ENCODE measurements at places on chromosomes 2 and 18.

- DNase-seq: no peak
Measured at GRCh38 chr2:50478362-50478761, 553.6 kb downstream of the NRXN1 start.

- no peak for DNase-seq
Measured at GRCh38 chr18:45448871-45449270, 166.4 kb upstream of the SLC14A2 start.

DNA sequence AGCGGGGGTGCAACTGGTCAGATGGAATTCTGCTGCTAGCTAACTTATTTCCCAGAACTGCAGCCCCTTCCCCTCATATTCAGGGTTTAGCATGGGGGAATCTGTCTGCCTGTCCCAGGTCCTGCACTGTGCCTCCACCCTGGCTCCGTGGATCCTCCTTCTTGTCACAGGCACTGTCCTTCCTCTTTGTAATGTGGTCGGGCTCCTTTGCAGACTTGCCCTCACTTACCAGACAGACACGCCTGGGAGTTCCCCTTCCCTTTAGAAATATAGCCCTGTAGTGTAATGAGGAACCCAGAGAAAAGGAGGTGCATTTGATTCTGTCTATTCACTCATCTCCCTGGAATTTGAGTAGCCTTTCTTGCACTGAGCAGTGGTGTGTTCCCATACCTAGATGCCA, 108.7 kb downstream of the TRIM43 start:
- no peak for DNase-seq

DNA sequence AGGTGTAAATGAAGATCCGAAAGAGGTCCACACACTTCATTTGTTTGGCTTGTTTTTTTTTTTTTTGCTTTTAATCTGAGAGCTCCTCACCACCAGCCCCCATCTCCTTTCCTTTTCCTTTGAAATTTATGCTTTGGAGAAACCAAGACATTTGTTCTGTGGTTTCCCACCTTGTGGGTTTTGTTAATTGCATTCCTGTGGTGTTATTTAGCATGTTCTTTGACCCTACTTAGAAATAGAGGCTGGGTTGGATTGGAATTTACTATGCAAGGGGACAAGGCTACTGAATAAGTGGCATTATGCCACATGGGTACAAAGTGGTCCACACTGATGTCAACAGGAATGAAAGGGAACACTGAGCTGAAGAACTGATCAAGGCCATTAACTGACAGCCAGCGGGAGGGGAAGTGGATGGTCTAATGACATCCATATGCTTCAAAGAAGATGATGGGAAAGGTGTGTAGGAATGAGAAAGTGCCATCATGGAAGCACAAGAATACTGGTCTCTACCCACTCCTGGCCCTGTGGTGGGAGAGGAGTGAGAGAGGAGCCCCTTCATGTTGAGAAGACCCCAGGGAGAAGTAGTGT, 8.9 kb downstream of the CCL20 start:
- no peak for DNase-seq

GRCh38 chr18:74734013-74734444, 136.4 kb downstream of the ZNF407 start:
- peak; percentile 5 for DNase-seq

- DNase-seq: no peak
Measured at GRCh38 chr2:36333350-36334012, 22.1 kb upstream of the CRIM1 start.

- DNase-seq: no peak
Measured at GRCh38 chr2:16325016-16325975, 340.3 kb downstream of the CYRIA start.

DNA sequence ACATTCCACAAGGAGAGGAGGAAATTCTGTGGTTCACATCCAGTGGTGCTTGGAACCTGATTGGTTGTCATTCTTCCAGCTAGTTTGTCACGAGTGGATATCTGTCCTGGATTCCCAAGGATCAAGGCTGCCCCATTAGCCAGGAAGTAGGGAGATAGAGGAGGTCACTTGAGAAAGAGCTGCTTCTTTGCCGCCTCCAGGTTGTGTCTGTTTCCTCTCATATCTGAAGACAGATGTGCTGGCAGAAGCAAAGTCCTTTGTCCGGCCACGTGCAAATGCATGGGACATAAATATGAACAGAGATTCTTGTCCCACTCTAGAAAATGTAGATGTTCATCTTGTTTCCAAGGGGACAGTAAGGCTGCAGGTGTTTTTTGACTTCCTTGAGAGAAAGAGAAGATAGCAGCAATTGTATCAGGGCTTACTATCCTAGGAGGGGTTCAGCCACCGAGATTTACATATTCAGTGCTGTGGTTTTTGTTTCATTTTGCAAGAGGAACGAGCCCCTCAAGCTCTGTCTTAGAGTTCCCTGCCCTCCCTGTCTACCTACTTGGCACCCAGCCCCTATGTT, 174.4 kb downstream of the RPIA start:
- no peak for DNase-seq

DNA sequence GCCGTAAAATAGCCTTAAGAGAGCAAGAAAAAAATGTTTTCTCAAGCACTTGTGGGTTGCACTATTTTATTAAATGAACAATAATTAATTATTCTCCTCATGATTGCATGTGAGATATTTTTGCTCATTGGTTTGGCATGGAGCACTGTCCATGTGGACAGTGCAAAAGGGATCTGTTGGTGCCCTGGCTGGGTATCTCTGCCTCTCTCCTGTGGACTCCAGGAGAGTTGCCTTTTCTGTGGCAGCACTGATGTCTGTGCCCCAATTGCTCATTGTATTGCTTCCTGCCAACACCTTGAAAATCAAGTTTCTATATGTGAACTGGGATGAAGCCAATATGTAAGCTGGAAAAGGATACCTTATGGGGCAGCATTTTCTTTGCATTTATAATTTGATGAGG, 131.7 kb downstream of the SETBP1 start:
- no peak for DNase-seq

DNA sequence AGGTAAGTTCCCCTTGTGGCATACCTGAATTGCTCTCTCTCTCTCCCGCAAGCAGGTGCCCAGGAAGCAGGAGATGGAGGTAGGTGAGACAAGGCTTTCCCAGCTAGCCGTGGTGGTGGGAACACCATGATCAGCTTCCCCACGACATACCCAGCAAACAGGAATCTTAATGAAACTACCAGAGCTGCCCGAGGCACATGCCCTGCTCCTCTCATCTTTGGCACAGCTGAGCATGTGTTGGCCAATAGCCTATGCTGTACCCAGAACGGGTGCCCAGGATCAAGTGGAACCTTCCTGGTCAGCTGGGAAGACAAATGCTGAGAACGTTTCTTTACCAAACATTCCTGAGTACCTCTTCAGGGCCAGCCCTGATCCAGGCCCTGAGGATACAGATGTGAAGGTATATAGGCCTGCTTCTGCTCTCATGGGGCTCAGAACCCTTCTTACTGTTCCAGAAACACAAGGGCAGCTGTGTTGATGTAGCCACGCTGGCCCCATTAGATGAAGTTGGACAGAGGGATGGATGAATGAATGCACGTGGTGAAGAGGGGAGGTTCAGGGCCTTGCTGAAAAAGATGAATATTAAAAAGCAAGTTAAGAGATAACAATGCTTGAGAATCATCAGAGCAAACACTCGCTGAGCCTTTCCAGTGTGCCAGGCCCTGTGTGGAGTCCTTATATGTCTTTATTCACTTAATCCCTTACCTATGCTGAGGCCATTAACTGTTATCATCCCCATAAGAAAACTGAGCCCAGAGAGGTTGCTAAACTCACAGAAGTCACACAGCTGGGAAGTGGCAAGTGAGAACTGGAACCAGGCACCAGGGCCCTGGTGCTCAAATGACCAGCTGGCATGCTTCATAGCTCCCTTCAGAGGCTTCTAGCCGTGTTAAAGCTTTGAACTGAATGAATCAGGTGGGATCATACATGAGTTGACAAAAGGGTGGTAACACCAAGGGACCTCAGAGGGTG, 68.8 kb upstream of the TMEM247 start:
- DNase-seq: no peak

DNA sequence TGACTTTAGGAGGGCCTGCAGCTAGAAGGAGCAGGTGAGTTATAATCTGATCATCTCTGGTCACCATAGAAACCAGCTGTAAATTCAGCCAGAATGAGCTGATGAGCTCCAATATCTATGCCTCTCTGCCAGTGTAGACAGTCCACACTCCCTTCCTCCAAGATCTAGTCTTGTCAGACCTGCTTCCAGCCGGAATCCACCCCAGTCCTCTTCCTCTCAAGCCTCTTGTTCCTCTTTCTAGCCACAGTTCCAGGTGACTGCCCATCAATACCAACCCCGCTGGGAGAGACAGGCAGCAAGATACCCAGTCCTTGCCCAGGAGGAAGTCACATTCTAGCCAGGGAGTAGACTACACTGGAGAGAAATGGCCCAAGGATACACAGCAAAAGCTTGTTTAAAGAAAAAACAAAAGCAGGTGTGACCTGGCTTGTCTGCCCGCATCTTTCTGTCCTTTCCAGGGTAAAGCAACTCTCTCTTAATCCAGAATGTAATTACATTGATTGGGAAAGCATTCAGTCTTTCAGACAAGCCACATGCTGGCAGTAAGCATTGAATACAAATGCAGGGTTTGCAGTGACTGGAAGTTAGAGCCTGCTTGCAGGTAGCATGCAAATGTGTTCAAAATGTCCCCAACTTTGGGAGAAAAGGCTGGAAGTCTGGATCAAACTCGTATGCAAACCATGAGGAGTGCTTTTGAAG, 9.0 kb upstream of the SLC35F6 start:
- no peak for DNase-seq

DNA sequence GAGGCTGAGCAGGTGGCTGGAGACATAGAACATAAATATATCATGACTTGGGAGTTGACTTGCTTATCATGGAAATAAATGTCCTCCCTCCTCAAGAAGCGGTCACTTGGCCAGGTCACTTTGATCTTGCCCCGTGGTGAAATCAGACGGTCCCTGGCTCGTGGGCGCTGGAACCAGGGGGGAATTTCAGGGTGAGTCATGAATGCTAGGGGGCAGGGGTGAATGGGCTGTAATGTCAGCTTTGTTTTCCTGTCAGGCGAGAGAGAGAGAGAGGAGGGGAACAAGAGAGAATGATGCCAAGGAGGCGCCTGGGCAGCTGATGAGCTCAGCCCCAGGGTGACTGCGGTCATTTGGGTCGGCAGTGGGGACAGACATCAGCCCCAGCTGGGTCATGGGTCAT, 47.7 kb downstream of the RRM2 start:
- DNase-seq: no peak

- DNase-seq: no peak
Measured at GRCh38 chr2:65344689-65345088, 87.7 kb downstream of the SPRED2 start.

- DNase-seq: no peak
Measured at GRCh38 chr18:54734059-54734458, 94.2 kb upstream of the RAB27B start.

GRCh38 chr2:15766911-15767597, 173.3 kb upstream of the MYCN start:
- DNase-seq: no peak

- DNase-seq: no peak
Measured at GRCh38 chr2:55156326-55156725, 75.8 kb downstream of the CLHC1 start.

- no peak for DNase-seq
Measured at GRCh38 chr2:54189539-54189938, 66.5 kb downstream of the TSPYL6 start.
